ENCODE measurements at places on chromosomes 1 and 21.

DNA sequence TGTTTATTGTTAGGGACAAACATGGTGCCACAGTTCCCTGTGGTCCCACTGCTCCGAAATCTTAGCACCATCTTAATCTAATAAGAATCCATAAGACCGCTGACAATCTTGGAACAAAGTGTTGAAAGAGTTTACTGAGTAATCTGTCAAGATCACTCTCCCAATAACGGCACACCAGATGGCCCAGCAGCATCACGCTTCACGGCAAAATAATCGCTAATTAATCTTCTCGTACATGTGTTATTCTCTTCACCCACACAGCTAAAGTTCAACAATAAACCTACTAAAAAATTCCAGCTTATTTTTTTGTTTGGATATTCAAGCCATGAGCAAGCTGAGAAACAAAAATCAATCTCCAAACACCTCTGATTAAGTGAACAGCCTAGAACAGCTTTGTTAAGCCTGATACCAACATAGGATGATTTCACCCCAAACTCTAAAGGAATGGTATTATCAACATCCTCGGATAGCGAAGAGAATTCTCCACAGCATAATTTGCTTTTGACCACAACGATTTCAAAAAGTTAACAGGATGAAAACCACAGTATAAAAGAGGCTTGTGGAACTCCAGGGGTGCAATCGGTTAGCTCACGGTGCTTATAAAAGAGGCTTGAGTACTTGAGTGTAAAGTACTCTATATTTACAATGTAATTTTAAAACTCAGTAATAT, 329.9 kb upstream of the GREM2 start:
- peak; percentile 47 for DNase-seq

DNA sequence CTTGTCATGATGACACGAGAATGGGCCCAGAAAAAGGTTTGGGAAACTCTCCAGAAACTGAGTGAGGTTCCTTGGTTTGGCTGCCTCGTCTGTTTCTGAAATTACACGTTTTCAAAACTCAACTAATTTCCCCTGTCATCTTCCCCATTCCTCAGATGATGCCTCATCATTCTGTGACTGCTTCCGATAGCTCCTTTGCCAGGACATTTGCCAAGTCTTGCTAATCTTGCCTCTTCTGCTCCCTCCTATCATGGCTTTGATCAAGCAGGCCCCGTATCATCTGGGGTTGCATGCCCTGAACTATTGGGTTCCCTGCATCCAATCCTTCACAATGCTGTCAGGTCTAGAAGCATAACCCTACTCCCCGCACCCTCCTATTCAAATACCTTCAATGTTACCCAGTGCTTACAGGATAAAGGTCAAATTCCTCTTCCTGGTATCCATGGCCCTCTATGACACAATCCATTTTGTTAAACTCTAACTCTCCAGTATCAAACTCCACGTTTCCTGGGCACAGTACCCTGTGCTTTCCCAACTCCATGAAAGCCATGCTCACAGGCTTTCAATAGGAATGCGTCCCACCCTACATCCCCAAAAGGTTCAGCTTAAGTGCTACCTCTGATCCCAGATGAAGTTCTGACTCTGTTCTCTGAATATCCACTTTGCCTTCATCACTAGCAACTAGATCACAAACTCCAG, 22.2 kb upstream of the TMEM200B start:
- DNase-seq = no peak

DNA sequence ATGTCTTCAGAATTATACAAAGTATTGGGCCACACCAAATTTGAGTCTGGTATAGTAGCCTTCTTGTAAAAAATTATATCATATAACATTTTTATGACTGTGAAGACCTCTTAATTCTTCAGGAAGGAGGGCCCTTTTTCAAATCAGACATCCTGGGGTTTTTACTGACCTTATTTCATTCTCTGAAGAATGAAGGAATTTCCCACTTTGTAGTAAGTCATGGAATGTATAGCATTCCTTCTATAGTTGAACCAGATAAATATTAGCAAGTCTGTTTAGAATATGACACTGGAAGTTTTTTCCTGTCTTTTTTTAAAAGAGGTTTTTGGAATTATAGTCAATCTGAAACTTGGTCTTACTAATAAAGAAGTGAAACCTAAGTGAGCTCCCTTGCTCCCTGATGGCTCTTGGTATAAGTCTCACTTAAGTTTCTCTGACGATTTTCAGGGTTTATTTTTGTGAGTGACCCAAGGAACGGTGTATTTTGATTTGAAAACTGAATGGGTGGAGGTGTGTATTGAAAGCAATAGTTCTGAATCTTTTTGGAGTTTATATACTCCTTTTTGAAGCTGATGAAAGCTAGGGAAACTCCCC, 23.7 kb downstream of the SNX27 start:
- no peak for DNase-seq

DNA sequence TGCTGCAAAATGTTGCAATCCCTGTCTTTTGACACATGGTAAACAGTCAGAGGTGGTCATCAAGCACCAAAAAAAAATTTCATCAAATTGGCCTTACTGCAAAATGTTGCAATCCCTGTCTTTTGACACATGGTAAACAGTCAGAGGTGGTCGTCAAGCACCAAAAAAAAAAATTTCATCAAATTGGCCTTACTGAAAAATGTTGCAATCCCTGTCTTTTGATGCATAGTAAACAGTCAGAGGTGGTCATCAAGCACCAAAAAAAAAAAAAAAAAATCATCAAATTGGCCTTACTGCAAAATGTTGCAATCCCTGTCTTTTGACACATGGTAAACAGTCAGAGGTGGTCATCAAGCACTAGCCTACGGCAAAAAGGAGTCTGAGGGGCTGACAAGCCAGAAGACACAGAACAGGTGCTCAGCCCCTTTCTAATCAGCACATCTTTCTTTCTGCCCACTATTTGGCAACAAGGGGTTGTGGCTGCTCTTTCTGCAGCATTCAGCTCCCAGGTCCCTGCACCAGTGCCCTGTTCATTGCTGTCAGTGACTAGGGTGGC, 223.8 kb downstream of the KCNH1 start:
- DNase-seq = no peak

GRCh38 chr1:31753707-31754349, 10.3 kb downstream of the ADGRB2 start:
- DNase-seq = peak; percentile 84

GRCh38 chr1:24535778-24536177, 20.1 kb upstream of the NCMAP start:
- DNase-seq = no peak

GRCh38 chr1:29330856-29331255, 94.5 kb downstream of the PTPRU start:
- no peak for DNase-seq

GRCh38 chr1:161772397-161772796, 6.3 kb downstream of the ATF6 start:
- DNase-seq = no peak

- DNase-seq = no peak
These were observed 517 bp downstream of the LRIG2 start for GRCh38 chr1:113073479-113073950.

- no peak for DNase-seq
These were observed 7.1 kb upstream of the DUSP10 start for GRCh38 chr1:221748981-221749380.

DNA sequence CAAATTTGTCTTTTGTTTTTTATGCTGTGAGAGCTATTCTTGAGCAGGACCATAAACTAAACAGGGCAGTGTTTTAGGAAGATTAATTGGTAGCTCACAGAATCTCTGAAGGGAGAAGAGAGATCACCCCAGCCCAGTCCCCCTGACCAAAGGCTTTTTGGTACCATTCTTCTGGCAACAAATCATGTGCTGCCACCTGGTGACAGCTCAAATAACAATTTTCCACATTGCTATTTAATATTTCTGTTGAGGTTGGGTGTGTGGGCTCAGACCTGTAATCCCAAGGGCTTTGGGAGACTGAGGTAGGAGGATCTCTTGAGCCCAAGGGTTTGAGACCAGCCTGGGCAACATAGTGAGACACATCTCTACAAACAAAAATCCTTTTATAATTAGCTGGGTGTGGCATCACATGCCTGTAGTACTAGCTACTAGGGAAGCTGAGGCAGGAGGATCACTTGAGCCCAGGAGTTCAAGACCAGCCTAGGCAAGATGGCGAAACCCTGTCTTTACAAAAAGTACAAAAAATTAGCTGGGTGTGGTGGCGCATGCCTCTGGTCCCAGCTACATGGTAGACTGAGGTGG, 2.2 kb upstream of the TESK2 start:
- peak; percentile 73 for DNase-seq

- DNase-seq = no peak
These were observed 13.7 kb downstream of the MTHFR start for GRCh38 chr1:11792106-11792505.

DNA sequence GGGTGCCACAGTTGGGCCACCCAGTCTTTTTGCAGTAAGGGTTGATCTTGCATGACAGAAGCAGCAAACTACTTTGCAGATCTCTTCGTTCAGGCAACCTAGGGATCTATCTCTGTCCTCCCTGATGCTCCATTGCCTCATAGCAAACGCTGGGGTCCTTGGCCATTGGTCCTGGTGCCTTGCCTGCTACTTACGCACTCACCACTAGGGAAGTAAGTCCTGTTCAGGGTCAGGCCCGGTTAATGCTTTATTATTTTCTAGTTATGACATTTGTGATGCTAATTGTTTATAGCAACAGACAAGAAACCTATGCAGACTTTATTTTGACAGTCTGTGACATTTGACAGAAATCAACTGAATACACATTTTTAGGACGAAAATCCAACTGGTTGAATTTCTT, 326.5 kb upstream of the FMN2 start:
- no peak for DNase-seq

GRCh38 chr1:168513656-168514404, 30.0 kb downstream of the XCL2 start:
- DNase-seq = no peak

GRCh38 chr21:24594082-24594481, 1013.2 kb downstream of the MRPL39 start:
- no peak for DNase-seq

DNA sequence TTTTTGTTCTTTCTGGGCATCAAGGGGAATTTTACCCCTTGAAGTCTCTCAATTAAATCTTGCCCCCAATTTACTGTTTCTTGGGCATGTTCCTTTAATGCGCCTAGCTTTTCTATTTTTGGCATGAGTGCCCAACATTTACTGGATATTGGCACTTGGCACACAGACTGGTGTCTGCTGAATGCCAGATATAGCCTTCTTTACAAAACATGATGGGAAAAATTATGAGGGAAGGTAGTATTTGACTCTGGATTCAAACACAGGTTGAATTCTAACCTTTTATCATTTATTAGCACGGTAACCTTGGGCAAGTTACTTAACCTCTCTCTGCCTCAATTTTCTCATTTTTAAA, 88.3 kb upstream of the GPR52 start:
- DNase-seq = no peak

GRCh38 chr1:47411436-47411835, 4.6 kb upstream of the FOXE3 start:
- DNase-seq = no peak

DNA sequence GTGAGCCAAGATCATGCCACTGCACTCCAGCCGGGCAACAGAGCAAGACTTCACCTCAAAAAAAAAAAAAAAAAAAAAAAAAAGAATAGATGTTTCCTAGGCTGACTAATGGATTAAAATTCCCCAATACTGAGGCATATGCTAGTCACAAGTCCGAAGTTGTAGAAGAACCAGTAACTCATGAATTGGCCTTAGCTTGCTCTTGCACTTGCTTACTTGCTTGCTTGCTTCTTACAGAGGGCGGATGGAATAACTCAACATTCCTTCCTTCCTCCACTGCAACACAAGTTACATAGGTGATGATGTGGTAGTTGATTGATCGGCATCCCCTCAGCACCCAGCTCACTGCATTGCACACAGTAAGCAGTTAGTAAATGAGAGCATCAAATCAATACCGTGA, 2.8 kb upstream of the TARS2 start:
- DNase-seq = no peak

DNA sequence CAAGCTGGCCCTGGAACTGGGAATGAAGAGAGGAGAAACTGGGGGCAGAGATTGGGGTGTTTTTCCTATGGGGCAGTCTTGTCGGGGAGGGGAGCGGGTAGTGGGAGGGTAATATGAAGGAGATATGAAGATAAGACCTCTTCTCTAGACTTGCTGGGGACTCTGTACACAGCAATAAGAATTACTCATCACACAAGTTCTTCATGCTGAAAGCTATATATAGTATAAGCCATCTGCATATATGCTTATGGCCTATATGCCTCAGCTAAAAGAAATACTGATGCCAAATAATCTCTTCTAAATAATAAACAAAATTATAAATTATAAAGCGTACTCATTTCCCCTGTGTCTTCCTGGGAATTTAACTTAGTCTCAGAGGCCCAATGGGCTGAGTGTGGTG, 7.9 kb downstream of the RHEX start:
- no peak for DNase-seq

- DNase-seq = no peak
These were observed 1.8 kb downstream of the MAN1C1 start for GRCh38 chr1:25618433-25618808.

GRCh38 chr1:3777078-3777547, 4.6 kb downstream of the SMIM1 start:
- DNase-seq = no peak

- DNase-seq = no peak
These were observed 47.6 kb downstream of the RAB3GAP2 start for GRCh38 chr1:220224611-220225124.

DNA sequence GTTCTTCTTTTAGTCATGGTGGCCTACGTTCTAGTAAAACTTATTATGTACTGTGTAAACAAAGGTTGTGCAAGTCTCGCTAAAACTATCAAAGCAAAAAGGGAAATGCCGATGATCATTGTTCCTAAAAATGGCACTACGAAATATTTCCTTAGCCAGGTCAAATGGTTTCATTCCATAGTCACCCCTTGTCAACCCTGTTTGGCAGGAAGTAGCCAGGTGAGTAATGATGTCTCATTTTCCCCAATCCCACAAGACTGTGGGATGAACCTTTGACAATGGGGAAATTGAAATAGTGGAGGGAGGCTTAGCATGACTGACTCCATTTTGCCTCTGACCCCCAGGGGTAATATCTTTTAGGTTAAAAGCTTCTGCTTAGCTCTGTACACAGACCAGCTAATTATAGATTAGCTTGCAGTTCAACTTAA, 5.6 kb upstream of the REN start:
- DNase-seq = no peak

DNA sequence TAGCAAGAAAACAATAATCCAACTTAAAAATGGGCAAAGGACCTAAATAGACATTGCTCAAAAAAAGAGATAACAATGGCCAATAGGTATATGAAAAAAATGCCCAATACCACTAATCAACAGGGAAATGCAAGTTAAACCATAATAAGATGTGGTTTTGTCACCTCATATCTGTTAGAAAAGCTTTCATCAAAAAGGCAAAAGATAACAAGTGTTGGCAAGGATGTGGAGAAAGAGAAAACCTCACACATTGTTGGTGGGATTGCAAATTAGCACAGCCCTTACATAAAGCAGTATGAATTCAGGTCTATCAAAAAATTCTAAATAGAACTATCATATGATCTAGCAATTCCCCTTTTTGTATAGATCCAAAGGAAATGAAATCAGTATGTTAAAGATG, 387.2 kb upstream of the DUSP10 start:
- DNase-seq = no peak

GRCh38 chr1:216201946-216202345, 221.3 kb downstream of the USH2A start:
- no peak for DNase-seq
